ENCODE measurements at places on chromosomes 11 and 22.

GRCh38 chr11:63858628-63859550, 20.0 kb downstream of the MARK2 start:
- peak; percentile 54 for DNase-seq

DNA sequence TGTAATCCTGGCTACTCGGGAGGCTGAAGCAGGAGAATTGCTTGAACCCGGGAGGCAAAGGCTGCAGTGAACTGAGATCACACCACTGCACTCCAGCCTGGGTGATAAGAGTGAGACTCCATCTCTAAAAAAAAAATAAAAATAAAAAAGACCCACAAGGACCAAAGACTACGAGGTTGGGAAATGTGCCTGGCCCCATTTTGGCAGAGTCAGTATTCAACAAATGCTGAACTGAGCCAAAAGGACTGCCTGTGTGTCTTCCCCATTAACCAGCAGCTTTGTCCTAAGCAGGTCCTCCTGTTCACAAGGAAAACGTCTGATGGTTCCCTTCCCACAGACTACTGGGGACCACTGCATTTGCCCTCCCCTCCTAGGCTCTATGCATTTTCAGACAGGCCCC, 27.6 kb downstream of the ADORA2A start:
- DNase-seq, result no peak

DNA sequence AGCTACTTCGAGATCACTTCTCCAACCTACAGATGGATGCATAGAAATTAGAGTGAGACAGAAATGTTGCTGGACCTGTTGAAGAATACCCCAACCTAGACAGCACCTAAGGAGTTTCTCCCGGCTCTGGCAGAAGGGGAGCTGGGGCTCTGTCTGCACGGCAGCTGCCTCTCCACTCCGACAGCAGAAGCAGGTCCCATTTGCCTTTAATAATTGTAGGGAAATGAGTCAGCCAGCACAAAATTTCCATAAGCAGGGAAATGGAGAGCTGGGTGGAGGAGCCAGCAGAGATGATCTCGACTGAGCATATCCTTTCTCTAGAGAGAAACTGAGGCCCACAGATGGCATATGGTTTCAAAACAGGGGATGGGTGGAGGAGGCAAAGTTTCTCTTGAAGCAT, 80.1 kb downstream of the EFCAB6 start:
- DNase-seq, result peak; percentile 31

GRCh38 chr22:28918550-28919271, 35.3 kb downstream of the ZNRF3 start:
- DNase-seq, result no peak

DNA sequence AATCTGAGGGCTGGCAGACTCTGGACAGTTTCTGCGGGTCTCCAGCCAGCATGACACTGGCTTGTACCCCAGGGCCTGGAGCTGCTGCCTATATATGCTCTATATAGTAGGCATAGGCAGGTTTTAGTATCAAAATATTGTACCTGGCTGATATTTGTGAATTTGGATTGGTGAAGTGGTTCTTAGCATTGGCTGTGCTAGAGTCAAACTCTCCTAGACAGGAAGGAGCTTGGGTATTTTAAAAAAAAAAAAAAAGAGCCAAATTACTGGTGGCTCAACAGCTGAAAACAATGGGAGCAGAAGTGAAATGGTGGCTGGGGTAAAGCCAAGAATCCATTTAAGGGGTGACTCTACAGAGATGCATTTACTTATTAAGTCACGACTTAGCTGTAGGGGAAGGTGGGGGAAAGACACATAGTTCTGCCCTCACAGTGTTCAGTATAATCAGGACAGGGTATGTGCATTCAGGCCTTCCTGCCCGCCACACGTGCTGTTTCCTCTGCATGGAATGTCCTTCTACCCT, 11.0 kb upstream of the MTFP1 start:
- no peak for DNase-seq

DNA sequence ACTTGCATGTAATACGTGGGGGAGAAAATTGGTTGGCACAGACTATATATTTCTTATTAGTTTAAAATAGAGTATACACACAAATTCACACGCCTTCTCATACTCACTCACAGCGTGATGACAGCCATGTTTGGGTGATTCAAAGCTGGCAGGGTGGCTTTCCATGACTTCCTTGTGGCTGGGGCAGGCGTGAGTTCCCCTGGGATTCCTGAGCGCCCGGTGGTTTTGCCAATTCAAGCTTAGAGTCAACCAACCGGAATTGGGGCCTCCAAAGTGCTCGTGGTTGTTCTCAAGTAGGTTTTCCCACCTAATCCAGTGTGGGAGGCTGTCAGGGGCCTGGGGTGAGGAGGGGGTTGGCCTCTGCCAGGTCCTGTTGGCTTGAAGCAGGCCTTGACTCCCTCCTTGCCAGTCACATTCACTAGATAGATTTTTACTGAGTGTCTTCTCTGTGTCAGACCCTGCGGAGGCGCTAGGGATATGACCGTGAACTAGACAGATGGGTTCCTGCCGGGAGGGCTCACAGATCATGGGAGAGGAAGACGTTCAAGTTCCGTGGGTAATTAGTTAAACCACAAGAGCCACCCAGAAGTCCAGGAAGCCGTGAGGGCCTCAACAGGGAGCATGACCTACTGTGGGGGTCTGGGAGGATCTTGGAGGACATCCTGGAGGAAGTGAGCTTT, 11.5 kb downstream of the PKNOX2 start:
- no peak for DNase-seq

DNA sequence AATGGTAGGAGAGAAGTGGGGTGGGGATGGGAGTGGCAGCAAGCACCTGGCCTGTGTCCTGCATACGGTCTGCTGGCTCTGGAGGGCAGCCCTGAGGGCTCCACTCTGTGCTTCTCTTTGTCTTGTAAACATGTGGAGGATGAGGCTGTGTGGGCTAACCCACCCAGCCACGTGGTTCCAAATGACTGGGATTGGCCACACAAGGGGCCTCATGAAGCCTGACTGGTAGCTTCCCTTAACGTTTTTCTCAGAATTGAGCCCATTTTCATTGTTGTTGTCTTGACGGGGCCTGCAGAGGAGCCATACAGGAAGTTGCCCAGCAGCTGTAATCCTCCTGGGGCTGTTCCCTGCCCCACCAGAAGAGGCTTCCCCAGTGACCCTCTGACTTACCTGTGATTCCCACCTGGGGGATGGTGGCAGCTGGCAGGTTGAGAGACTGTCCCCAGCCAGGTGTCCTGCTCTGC, 18.0 kb downstream of the DERL3 start:
- DNase-seq, result no peak

DNA sequence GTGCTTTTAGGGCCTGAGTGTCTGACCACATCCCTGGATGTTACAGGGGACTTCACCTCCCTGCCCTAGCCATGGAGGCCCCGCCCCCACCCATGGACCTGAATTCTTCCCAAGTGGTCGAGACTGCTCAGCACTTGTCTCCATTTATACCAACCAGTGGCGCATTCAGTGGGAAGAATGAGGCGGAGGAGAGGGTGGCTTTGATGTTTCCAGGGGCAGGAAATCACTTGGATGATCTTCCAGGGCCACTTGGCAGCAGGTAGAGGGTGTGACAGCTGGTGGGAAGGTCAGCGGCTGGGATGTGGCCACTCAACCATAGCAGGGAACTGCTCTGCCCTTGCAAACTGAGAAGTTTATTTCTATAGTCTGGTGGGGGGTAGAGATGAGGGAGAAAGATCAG, 155.1 kb upstream of the BLID start:
- DNase-seq, result no peak

DNA sequence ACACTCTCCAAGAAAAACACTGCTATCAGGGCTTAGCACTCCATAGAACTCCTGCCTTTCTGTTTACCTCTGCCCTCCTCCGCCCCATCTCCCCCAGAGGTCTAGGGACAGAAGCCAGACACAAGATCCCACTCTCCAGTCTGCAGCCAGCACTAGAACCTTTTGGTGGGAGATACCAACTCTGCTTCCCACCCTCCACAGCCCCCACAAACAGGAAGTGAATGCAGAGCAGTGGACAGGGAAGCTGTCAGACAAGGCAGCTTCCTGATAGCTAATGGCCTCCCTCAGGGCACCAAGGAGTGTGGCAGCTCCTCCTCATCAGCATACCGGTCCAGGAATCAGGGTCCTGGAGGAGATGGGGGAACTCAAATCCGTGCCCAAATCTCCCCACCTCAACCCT, 5.1 kb downstream of the SCN4B start:
- DNase-seq, result no peak

GRCh38 chr11:8688414-8689362, 6.1 kb downstream of the RPL27A start:
- DNase-seq, result peak; percentile 95

GRCh38 chr11:112941104-112941503, 20.1 kb upstream of the NCAM1 start:
- peak; percentile 10 for DNase-seq

- DNase-seq, result no peak
Observed at GRCh38 chr11:96524475-96524874, 134.7 kb downstream of the JRKL start.

GRCh38 chr11:30956751-30957150, 370.6 kb upstream of the MPPED2 start:
- no peak for DNase-seq

Data from Ammon's horn (tissue), 1 donor.